ENCODE measurements at places on chromosomes 6 and 20.

DNA sequence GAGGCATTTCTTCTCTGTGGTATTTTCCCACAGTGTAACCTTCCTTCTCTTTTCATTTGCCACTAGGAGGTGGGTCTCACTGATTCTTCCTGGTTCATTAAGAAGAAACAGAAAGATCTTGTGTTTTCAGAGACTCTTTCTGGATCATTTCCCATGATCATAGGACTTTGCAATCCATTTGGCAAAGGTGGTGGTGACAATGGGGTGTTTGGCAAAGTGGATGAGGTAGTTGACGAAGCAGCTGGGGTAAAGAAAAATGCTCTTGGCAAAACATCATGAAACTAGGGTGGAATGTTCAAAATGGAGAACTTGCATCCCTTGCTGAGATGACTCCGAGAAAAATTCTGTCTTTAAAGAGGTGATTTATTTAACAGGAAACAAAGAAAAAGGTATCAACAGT is 50.6 kb downstream of the TRAF3IP2 start:
- no peak for DNase-seq

- DNase-seq = no peak
Measured at GRCh38 chr6:98847779-98848538, 13.6 kb downstream of the POU3F2 start.

DNA sequence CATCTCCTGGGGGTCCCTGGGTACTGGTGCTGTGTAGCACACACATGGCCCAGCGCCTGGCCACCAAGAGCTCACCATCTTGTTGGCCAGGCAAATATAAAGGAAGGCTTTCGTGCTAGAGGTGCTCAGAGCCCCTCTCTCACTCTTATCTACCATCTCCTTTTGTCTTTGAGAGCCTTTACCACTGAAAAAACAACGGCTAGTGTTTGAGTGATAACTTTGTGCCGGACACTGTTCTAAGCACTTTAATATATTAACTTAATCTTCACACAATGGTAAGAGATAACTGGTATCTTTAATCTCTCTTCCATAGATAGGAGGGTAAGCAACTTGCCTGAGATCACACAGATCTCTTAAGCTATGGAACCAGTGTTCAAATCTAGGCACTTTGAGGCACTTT is 21.5 kb upstream of the ARHGAP18 start:
- DNase-seq = no peak

DNA sequence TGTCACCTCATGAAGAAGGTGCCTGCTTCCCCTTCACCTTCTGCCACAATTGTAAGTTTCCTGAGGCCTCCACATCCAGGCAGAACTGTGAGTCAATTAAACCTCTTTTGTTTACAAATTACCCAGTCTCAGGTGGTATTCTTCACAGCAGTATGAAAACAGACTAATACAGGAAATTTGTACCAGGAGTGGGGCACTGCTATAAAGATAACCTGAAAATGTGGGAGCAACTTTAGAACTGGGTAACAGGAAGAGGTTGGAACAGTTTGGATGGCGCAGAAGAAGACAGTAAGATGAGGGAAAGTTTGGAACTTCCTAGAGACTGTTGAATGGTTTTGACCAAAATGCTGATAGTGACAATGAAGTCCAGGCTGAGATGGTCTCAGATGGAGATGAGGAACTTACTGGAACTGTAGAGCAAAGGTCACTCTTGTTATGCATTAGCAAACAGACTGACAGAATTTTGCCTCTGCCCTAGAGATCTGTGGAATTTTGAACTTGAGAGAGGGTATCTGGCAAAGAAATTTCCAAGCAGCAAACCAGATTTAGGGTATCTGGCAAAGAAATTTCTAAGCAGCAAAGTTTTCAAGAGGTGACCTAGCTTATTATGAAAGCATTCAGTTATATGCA is 23.5 kb upstream of the COL21A1 start:
- no peak for DNase-seq

DNA sequence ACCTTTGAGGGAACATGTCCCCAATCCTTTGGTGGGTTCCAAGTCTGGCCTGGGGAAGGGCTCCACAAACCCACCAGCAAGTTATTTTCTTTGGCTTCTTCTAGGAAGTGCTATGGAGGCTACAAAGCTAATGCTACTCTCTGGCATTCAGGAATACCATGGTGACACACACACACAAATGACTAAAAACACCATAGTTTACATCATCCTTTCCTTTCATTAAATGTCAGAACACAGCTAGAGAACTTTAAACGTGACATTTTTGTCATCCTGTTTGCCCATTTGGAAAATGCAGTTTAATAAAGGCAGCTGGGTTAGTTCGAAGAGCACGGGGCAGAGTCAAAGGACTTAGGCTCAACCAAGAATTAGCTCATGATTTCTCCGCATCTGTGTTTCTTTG is 40.2 kb upstream of the PROKR2 start:
- no peak for DNase-seq
